ENCODE measurements at places on chromosomes 11 and 22.

GRCh38 chr11:125494974-125495725 lies 915 bp downstream of the FEZ1 start:
- peak; percentile 6 for DNase-seq

GRCh38 chr11:105588001-105588400 lies 21.9 kb upstream of the GRIA4 start:
- DNase-seq = peak; percentile 65

DNA sequence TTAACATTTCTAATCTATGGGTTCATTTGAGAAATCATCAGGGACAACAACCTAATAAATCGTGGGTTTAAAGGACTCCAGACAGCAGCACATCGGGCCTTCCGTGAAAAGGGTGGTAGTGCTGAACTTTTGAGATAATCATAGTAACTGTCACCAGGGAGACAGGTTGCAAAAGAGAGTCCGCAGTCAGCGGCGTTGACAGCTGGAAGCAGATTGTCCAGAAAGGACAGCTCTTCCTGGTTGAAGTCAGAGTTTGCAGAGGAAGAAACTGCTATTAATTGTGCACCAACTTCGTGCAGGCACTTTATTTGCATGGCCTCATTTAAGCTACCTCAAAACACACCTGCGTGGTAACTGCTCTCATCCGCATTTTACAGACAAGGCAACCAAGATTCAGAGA lies 20.5 kb upstream of the ISX start:
- no peak for DNase-seq

- no peak for DNase-seq
These were observed 73.2 kb downstream of the FAT3 start for GRCh38 chr11:92297567-92298553.

- DNase-seq = no peak
These were observed 15.2 kb downstream of the SHISAL1 start for GRCh38 chr22:44297470-44298061.

DNA sequence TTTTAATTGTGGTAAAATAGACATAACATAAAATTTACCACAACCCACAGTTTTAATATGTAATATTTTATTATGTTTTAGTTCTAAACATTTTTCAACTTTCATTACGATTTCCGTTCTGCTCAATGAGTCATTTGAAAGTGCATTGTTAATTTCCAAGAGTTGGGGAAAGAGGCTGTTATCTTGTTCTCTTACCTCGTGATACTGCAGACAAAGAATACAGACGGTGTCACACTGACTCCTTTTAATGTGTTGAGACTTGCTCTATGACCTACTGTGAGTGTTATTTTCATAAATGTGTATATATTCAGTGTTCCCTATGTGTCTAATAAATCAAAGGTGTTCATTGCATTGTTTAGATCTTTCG lies 10.8 kb upstream of the RAC2 start:
- DNase-seq = peak; percentile 77

DNA sequence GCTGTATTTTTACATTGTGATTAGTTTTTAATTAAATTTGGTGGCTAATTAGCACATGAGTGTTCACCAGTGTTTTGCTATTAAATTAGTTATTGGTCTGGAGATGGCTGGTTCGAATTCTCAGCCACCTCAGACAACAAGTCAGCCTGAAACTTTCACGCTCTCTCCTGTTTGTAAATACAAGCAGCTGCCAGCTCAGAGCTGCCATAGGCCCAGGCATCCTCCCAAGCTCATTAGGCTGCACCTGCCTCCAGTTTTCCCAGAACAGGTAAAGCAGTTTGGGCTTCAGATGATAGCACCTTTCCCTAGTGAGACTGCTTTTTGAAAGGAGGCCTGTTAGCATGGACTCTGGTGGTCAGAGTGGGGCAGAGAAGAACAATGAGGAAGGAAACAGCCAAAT lies 156.8 kb downstream of the NAV2 start:
- no peak for DNase-seq

DNA sequence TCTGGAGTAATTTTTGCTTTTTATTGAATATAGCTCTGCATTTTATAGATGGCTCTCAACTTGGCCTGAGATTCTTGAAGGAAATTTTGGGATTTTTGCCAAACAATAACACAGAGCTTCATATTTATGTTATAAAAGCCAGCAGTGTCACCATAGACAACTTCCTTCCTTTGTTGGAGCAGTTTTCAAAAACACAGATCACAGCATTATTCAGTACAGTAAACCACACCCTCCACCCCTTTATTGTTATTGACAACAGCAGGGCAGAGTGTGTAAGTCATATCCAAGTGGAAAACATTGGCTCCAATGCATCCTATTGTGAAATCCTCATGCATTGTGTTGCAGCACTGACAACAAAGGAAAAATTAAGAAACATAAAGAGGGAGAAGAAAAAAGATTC lies 62.6 kb upstream of the PRSS23 start:
- peak; percentile 46 for DNase-seq

DNA sequence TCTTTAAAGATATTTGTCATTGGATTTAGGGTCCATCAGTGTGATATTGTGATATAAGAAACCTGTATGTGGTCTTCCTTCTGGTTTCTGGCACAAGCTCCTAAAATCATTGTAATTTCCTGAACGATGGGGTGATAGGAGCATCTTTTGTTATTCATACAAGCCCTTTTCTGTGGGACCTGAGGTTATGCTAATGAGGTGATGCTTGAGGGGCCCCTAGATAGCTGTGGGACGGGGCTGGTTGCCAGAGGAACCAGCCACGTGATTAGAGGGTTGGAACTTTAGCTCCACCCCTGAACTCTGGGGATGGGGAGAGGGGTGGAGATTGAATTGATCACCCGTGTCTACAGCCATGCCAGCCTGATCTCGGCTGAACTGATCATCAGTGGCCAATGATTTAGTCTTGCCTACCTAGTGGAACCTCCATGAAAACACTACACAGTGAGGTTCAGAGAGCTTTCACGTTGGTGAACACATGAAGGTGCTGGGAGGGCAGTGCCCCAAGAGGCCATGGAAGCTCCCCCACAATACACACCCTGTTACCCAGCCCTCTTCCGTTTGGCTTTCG lies 62.8 kb downstream of the BCR start:
- no peak for DNase-seq

GRCh38 chr11:129373489-129373953 lies 2.1 kb upstream of the BARX2 start:
- peak; percentile 29 for DNase-seq

DNA sequence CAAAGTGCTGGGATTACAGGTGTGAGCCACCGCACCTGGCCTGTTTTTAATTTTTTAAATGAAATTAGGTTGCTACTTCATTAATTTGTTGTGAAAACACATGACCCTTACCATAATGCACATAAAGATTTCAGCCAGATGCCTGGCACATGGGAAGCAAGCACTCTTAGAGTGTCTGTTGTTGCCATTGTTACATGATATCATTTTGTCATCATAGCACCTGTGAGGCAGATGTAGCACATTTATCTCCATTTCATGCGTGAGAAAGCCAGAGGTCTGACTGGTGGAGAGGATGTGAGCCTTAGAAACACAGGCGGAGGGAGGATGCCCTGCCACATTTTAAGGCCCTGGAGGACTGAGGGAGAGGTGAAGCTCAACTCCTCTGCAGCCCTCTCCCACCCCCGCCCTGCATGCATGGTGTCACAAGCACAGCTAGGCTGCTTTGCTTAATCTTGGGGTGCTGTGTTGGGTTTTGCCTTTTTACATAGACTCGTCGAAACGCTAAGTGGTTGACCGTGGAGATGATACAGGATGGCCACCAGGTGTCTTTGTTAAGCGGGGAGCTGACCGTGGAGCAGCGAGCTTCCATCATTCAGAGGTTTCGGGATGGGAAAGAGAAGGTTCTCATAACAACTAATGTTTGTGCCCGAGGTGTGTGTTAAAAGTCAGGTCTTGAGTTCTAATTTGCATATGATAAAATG lies 14.0 kb downstream of the DDX25 start:
- no peak for DNase-seq

DNA sequence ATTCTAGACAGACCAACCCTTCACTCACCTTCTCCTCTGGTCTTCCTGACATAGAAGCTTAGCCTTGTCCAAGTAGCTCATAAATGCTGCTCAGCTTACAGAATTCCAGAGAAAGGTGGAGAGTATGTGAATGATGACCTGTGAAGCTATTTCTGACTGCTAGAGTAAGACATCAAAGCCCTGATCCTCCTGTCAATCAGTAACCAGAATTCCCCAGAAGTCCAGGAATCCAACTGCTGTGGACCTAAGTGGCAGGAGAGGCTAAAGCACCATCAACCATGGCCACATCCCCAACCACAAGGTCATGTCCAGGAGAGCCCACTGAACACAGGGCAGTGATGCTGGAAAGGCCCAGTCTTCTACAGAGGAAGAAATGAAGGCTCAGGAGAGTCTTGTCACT lies 2.6 kb downstream of the OR51G2 start:
- DNase-seq = no peak

DNA sequence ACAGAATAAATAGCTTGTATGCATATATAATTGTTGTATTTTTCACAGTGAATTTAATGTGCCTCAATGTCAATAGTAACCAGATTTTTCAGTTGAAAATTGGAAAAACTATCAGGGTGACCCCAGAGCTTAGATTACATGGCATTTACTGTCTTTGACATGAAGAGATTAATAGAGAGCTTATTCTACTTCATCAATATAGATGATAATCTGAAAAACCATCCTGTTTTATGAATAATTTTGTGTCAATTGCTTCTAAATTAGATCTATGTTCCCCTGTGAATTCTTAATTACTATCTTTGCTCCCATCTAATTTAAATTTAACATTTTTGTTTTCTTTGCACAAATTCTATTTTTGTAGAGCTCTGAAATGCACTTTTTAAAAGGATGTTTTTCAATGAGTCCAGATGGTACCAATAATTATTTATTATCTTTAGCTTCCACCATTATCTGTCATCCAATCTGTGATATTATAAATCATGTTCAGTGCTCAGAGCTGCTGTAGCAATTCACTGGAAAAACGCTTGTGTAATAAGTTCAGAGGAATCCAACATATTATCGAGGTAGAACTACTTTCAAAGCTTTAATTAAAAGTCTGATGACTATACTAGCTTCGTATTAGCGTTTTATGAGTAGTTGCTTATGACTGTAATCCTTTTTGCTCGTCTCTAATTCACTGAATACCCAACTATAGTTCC lies 291.4 kb downstream of the JRKL start:
- no peak for DNase-seq

GRCh38 chr11:47288066-47288465 lies 18.1 kb downstream of the MADD start:
- DNase-seq = no peak

DNA sequence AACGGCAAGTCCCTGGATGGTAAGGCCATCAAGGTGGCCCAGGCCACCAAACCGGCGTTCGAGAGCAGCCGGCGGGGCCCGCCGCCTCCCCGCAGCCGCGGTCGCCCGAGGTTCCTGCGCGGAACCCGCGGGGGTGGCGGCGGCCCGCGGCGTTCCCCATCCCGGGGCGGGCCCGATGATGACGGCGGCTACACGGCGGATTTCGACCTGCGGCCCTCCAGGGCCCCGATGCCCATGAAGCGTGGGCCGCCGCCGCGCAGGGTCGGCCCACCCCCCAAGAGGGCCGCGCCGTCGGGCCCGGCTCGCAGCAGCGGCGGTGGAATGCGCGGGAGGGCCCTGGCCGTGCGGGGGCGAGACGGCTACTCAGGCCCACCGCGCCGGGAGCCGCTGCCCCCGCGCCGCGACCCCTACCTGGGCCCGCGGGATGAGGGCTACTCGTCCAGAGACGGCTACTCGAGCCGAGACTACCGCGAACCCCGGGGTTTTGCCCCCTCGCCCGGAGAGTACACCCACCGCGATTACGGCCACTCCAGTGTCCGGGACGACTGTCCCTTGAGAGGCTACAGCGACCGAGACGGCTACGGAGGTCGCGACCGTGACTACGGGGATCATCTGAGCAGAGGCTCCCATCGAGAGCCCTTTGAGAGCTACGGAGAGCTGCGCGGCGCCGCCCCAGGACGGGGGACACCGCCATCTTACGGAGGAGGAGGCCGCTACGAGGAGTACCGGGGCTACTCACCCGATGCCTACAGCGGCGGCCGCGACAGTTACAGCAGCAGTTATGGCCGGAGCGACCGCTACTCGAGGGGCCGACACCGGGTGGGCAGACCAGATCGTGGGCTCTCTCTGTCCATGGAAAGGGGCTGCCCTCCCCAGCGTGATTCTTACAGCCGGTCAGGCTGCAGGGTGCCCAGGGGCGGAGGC lies 792 bp downstream of the RBMXL2 start:
- DNase-seq = no peak

GRCh38 chr11:13902523-13902922 lies 60.0 kb upstream of the SPON1 start:
- DNase-seq = no peak

GRCh38 chr11:118068206-118068944 lies 8.5 kb upstream of the TMPRSS4 start:
- DNase-seq = no peak

DNA sequence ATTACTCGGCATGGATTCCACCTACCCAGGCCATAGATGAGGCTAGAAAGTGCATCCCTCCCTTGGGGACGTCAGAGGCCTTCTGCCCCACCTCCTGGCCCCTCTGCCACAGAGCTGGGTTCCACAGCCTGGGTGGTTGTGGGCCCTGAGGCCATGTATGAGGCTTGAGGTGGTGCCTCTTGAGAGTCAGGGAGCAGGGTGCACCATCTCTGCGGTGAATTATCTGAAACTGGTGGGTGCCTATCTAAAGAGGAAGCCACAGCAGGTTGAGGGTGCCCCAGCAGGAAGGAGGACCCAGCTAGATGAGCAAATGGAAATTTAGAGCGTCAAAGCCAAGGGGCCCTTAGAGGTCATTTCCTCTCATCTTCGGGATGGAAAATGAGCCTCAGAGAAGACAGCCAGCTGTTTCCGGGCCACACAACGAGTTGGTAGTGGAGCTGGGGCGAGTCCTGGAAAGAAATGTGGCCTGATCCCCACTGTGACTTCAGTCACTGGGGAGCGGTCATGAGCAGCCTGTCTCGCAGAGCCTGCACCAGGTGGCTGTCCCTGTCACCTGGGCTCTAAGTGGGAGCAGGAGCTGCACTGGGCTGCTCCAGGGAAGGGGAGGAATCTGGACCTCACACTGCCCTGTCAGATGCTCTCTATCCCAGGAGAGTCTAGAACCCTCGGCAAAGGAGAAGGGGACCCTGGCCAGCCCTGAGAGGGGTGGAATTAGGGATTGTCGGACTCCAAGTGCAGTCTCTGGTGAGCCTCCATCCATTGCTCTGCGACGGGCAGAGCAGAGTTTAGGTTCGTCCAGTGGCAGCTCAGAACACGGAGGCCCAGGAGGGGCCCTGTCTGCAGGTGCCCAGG lies 7.3 kb downstream of the ADORA2A start:
- DNase-seq = peak; percentile 19

GRCh38 chr11:119051440-119052162 lies 5.4 kb downstream of the HYOU1 start:
- no peak for DNase-seq

- no peak for DNase-seq
These were observed 49.7 kb downstream of the CYTH4 start for GRCh38 chr22:37331856-37332536.
